Stimulated activated CD4-positive, alpha-beta T cell treated with anti-CD3 and anti-CD28 coated beads, Interleukin-2, amount 100 ng/mL, for 24 hours (primary cell): ENCODE measurements at places on chromosomes 11 and 22.
A peak's percentile ranks its signal among the peaks of the same experiment; 100 is the strongest.

DNA sequence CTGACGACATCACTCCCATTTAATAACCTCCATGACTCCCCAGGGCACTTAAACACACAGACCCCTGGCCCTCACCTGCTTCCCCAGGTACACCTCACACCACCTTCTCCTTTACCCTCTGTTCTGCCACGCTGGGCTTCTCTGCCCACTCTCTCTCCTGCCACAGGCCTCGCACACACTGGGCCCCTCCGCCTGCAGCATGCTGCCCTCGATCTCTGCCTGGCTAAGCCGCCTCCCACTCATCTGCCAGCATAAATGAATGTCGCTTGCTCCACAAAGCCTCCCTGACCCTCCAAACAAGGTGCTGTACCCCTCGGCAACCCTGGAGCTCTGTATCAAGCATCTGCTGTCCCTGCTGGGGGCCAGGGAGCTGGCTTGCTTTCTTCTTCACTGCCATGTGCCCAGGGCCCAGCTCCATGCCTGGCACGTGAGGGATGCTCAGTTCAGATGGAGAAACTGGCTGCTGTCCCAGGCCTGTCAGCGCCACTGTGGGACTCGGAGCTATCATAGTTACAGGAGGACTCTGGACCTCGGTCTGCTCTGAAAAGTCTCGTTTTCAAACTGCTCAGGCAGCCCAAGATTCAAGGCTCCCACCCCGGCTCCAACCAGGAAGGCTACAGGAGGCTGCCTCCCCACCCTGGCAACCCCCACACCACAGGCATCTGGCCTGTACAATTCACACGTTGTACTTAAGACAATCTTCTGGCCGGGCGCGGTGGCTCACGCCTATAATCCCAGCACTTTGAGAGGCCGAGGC is 11.9 kb downstream of the TTLL1 start:
- no peak for DNase-seq

GRCh38 chr11:94283678-94284077 is 20.7 kb upstream of the IZUMO1R start:
- DNase-seq, result no peak

- no peak for DNase-seq
Measured at GRCh38 chr11:27481992-27482391, 9.4 kb upstream of the LGR4 start.

GRCh38 chr11:122306831-122307391 is 190.9 kb upstream of the BLID start:
- DNase-seq, result no peak

DNA sequence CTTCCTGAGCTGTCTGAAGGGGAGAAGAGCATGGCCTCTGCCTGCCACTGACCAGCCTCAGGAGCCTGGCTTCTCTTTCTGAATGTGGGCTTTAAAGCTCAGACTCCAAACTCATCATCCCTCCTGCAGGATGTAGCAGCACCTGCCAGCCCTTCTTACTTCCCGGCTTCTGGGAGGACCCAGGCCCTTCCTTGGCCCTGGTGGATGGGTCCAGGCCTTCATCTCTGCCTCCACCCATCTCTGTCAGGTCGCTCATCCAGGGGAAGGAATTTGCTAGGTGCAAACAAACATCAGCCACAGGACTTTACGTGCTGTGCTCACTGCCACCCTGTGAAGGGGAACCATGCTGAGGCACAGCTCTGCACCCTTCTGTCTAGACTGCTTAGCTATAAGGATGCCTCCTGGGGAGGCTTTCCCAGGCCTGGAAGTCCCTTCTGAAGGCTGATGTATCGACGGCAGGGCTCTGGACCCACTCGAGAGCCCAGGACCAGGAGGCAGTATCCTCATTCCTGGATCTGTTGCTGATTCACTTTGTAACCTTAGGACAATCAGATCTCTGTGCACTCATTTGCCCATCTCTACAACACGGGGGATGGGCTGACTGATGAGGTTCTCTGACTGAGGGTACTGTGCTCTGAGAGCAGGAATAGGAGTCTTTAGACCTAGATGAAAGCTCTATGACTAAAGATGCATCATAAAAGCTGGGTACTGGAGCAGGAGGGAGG is 30.9 kb downstream of the USP35 start:
- DNase-seq, result no peak

DNA sequence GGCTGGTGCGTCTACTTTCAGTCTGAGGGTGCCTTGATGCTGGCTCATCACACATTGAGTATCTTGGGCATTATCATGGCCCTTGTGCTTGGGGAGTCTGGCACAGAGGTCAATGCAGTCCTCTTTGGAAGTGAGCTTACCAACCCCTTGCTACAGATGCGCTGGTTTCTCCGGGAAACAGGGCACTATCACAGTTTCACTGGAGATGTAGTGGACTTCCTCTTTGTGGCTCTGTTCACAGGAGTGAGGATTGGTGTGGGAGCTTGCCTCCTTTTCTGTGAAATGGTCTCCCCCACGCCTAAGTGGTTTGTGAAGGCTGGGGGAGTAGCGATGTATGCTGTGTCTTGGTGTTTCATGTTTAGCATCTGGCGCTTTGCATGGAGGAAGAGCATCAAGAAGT is 4.9 kb downstream of the TLCD5 start:
- DNase-seq, result no peak

GRCh38 chr22:19039796-19040280 is 82.4 kb downstream of the DGCR2 start:
- no peak for DNase-seq

GRCh38 chr11:115911613-115912346 is 407.6 kb upstream of the CADM1 start:
- no peak for DNase-seq

DNA sequence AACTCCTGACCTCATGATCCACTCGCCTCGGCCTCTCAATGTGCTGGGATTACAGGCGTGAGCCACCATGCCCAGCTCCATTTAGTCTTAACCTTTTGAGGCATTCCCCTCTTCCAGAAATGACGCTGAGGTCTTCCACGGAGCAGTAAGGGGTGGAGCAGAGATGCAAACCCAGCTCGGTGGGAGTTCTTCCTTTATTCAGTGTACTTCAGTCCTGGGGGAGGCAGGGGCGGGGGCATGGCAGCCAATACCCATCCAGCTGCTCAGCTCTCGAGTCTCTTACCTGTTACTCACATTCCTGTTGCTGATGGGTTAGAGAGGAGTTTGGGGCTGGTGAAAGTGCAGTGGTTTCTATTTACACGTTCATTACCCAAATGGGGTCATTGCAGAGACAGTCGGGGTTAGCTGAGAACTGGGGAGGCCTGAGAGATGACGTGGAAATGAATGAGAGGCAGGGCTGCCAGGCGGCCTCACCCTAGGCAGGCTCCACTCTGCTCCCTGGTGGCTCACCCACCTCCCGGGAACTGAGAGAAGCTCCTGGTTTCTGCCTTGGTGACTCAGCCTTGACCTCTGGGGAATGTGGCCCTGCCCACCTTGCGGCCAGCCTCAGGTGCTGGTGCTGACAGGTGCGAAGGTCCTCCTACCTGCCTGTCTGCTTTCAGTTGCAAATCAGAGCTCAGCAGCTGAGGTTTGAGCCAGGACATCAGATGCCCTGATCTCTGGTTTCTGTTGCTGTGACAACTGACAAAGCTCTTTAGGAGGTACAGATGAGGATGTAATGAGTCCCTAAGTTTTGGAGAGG is 13.4 kb upstream of the ST14 start:
- no peak for DNase-seq

GRCh38 chr11:15865212-15865987 is 490.9 kb downstream of the SOX6 start:
- DNase-seq, result no peak

DNA sequence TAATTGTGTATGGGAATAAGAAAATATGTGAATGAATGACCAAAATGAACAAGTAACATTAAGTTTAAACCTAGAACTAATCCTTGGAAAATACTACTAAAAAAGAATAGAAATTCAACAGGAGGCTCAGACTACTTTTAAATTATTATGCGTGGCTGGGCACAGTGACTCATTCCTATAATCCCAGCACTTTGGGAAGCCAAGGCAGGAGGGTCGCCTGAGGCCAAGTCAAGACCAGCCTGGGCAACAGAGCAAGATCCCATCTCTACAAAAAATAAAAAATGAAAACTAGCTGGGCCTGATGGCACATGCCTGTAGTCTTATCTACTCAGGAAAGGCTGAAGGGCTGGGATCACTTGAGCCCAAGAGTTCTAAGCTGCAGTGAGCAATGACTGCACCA is 85.4 kb upstream of the CLNS1A start:
- no peak for DNase-seq

DNA sequence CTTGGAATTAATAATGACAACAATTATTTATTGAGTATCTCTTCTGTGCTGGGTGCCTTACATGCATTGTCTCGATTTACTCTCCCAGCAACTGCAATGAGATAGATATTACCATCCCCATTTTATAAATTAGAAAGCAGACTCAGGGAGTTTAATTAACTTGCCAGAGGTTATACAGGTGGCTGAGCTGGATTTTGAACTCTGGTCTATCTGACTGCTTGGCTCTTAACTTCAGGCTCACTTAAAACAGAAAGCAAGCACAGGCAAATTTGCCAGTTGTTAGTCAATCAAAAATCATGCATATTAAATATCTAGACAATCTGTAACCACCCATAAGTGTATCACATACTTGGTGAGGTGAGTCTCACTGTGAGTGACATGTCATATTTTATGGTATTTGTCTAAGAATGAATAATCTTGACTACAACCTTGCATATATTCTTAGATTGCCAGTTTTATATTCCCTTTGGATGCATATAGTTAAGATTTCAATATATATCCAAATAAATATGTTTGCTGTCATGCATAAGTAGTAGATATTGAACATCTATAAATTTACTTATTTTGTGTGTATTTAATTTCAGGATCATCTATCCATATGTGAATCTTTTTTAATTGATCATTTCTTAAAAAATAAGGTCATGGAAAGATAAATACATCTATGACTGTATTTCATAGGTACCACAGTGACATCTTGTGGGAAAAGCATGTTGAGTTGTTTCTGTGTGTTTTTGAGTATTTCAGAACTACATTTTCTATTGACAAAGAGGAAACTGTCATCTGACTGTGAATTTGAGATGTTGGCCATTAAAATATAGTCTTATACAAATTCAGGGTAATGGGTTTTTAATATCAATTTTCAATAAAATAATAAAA is 112.0 kb upstream of the ARHGAP42 start:
- DNase-seq, result no peak

GRCh38 chr22:36052505-36052941 is 23.9 kb upstream of the RBFOX2 start:
- no peak for DNase-seq

DNA sequence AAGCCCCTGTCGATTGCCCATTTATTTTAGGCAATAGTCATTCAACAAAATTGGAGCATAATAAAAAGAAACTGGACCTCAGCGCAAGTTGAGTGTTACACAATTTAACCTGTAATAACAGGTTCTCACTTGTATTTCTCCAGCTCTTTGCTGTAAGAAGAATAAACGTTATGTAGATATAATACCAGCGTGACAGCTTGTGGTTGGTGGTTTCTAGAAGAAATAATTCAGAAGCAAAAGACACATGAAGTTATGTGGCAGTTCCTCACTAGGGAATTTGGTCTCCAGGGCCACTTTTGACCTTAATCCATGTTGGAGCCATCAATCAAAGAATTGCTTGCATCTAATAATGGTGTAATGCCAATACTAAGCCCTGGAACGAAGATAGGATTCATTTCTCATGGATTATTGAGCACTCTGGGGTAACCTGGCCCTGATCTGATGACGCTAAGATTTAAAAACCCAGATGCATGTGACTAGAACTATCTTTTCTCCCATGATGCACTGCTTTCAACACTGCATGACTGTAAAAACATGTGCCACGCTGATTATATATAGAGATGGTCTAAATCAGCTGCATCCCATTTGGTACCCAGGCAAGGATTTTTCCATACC is 129.7 kb upstream of the LDLRAD3 start:
- DNase-seq, result no peak

- no peak for DNase-seq
Measured at GRCh38 chr11:124753205-124753604, 1.1 kb upstream of the VSIG2 start.

DNA sequence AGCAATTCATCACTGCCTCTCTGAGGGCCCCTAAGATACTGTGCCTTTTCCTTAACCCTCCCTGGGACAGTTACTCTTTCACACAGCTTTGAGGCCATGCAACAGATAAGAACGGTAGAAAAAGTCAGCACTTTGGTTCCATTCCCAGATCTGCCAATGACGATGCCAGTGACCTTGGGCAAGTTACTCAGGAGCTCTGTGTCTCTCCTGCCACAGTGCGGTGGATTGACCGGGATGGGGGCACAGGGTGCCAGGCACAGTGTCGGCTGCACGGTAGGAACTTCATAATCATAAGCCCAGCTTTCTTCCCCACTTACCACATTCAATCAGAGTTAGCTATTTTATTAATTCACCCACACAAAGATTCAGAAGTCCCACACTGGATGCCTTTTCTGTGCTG is 1041.8 kb downstream of the TBC1D22A start:
- DNase-seq, result no peak

DNA sequence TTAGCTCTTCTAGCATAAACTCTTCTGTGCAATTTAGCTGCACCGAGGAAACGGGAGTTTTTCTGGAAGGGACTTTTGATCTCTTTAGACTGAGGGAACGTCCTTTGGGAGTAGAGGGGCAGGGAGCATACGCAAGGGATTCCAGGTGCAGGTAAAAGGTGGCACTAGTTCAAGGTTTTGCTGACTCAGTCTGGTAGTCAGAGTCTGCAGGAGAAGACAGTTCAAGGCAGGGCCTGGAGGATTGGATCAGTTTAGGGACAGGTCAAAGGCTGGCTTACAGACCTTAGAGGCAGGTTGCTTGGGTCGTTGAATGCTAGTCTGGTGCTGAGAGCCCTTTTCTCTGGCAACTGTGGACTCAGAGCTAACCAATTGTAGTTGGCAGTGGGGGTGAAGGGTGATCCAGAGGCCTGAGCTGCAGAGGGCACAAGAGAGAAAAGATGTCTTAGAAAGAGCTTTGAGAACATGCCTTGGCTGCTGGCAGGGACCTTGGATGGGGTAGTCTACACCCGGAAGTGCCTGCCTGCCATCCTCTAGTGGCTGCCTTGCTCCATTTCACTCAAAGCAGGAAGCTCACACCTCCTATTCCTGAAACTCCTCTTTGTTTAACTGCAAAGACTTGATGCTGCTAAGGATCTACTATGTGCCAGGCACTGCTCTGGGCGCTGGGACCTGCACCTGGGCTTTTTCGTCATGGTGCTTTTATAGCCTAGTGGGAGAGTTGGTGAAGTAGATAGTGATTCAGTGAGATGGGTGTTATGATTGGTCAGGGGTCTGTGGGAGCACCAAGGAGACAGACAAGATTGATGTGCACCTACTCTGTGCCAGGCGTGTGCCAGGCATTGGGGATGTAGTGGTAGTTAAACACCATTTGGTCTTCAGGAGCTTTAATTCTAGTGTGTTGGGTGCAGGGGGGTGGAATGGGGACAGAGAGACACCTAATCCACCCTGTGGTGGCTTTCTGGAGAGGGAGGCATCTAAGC is 17.1 kb downstream of the MIAT start:
- peak; percentile 22 for DNase-seq

GRCh38 chr11:104061853-104062521 is 25.5 kb downstream of the DDI1 start:
- no peak for DNase-seq

DNA sequence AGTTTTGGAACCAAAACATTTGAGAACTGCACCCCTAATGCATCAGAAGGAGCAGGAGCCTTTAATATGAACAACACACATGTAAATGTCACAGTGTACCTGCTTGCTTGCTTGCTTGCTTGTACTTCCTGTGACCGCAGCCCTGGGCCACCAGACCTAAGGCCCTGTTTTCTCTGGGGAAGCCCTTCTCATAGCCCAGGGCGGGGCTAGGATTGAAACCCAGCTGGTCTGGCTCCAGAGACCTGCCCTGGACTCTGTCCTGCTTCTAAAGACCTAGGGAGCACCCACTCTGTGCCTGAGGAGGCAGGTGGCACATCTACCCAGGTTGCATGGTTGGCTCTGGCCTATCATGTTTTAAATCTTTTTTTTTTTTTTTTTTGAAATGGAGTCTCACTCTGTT is 7.6 kb upstream of the MCM5 start:
- no peak for DNase-seq
